Activated CD4-positive, alpha-beta memory T cell treated with anti-CD3 and anti-CD28 coated beads, Interleukin-2, amount 10 ng/mL, durations not matched to agents 7 days and 5 days (primary cell): ENCODE measurements at places on chromosomes 4 and X.

DNA sequence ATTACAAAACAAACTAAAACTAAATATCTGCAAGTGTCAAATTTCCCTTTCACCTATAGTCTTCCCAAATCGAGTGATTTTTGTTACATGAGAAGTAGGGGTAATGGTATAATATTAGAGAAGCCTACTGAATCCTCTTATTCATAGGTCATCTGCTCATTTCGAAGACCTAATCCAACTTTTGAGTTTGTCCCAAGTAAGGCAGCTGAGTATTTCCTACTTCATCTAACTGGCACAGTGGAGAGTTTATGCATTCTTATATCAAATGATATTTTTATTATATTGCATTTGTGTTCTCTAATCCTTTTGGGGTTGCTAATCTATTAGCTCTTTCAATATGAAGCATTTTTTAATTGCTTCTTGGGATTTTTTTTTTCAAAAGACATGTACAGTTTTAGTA is 7.7 kb upstream of the NR3C2 start:
- DNase-seq = no peak

DNA sequence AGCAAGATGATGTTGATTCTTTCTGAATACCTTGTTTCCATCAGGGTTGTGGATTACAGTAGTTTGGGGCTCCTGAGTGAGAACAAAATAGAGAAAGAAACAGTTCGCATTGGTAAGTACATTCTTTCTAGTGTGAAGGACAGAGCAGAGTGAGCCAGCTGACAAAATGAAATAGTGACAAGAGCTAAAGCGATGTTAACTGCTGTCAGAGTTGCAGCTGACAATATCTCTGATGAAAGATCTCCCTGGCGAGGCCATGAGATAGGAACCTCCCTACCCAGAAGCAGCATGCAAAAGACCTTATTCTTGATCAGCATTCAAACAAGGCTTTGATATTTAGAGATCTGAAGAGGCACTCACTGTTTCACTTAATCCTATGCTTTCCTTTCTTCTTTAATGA is 258.6 kb downstream of the CAMK2D start:
- no peak for DNase-seq

DNA sequence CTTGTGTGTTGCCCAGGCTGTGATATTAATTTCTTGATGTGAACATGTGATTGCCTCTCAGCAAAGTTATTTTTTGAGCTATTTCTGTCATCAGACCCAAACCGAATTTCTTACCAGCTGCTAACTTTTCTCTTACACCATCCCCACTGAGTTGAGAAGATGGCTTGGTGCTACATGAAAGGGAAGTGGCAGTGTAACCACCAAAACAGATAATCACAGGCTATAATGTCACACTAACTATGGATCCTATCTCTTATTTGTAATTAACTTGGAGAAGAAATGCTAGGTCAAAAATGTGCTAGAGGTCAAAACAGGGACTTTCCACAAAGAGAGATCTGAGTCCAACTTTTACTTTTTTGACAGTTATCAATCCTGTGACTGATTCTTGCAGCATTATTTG is 43.8 kb downstream of the ELOVL6 start:
- no peak for DNase-seq

DNA sequence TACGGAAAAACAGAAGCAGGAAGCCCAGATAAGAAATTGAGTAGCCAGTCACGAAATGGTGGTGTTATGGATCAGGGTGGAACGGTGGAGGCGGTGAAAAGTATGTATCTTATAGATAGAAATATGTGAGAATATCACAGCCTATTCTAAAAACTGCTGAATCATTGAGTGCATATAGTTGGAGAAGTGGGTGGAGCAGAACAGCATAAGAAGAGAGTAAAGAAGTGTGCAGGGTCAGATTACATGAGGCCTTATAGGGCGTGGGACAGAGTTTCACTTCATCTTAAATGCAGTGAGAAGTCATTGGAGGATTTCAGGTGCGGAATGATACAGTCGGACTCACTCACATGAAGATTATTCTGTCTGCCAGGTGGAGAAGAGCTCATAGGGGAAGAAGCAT is 293.1 kb downstream of the TRIML1 start:
- DNase-seq = no peak

- no peak for DNase-seq
These were observed 19.3 kb upstream of the SLC9A7 start for GRCh38 chrX:46777971-46778810.
